ENCODE measurements at places on chromosomes 6 and 20. TPM values are rescaled to one million over a fixed set of nuclear protein-coding genes. Genes with fewer than 3 reads are reported as not detected.
A peak's percentile ranks its signal among the peaks of the same experiment; 100 is the strongest.

Gene BPIFA1
- not detected for total RNA-seq

Gene ARFGEF3
- total RNA-seq: 1.8 TPM

Gene NOTCH4
- 198 TPM for total RNA-seq

Gene IPCEF1
- total RNA-seq: not detected

Gene ESF1
- total RNA-seq: 5.7 TPM

Gene TBX18
- 81.0 TPM for total RNA-seq

- no peak for DNase-seq
- no peak overlapping the region for H3K27ac ChIP-seq
- H3K4me3 ChIP-seq: no peak overlapping the region
- no peaks in the 10 kb centered on the region for H3K36me3 ChIP-seq
- no peaks in the 10 kb centered on the region for H3K27me3 ChIP-seq
These were observed 574.2 kb downstream of the KHDRBS2 start for GRCh38 chr6:61711849-61712248.

DNA sequence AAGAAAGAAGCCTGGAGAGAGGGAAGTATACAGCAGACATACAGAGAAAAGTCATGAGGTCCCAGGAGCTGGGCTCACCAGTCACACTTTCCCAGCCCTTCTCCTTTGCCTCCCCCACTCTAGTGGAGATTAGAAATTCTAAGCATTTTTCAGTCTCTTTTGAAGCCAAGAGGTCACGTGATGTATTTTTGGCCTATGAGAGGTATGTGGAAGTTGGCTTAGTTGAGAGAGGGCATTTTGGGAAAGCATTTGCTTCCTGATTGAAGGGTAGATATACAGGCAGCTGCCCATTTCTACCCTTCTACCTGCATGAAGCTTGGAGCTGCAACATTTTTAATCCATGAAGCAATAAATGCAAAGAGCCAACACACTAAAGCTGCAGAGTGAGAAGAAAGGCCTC lies 106.0 kb upstream of the TNFAIP3 start:
- DNase-seq: no peak
- no peaks in the 10 kb centered on the region for H3K4me1 ChIP-seq
- no peak overlapping the region for H3K27ac ChIP-seq

DNA sequence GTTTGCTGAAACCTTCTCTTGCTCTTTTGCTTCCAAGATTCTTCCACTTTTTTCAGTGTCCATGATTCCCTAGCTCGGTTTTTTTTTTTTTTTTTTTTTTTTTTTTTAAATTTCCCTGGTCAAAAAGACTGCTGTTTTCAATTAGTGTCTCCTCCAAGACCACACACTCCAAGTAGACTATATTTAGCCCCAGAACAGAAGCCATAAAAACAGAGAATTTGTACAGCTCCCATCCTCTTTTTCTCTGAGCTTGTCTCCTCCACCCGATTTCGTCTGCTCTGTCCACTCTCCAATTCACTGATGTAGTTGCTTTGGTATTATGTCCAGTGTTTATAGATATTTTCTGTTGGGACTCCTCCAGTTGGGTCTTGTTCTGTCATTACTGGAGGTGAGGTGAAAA lies 37.6 kb downstream of the RSPH3 start:
- no peaks in the 10 kb centered on the region for H3K27me3 ChIP-seq
- no peaks in the 10 kb centered on the region for H3K4me1 ChIP-seq
- H3K27ac ChIP-seq: no peak overlapping the region
- H3K36me3 ChIP-seq: no peaks in the 10 kb centered on the region
- DNase-seq: no peak
- no peak overlapping the region for H3K4me3 ChIP-seq

- H3K27me3 ChIP-seq: no peaks in the 10 kb centered on the region
- H3K4me1 ChIP-seq: no peaks in the 10 kb centered on the region
- H3K4me3 ChIP-seq: no peak overlapping the region
- DNase-seq: no peak
- H3K27ac ChIP-seq: no peak overlapping the region
These were observed 23.6 kb downstream of the HLA-G start for GRCh38 chr6:29851190-29851589.

DNA sequence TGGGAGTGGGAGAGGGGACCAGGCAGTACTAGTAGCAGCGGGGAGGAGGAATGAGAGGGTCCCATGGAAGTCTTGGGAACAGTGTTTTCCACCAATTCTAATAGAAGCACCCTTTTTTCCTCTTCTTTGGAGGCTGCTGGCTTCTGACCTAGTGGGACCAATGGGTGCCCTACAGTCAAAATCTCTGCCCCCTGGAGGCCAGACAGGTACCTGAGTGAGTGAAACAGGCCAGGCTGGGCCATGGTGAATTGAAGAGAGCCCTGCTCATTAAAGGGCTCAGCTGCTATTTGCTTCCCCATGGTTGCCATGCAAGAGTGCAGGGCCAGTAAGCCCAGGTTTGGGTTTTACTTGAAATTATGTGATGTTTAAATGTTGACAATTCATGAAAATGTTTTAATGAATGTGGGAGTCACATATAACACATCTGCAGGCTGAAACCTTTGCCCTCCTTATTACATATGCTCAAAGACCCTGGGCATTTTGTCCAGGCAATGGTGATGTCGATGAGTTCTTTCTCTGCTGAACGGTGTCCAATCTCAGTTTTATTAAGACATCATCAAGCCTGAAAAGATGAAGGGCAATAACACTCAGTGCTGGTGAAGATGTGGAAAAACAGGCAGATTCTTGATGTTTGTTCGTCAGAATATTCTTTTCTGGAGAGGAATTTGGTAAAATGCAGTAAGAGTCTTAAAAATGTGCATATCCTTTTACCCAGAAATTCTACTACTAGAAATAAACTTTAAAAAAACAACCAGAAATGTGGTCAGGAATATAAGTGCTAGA lies 42.3 kb upstream of the OCSTAMP start:
- H3K27me3 ChIP-seq: no peaks in the 10 kb centered on the region
- no peaks in the 10 kb centered on the region for H3K36me3 ChIP-seq
- H3K4me1 ChIP-seq: no peaks in the 10 kb centered on the region
- no peak overlapping the region for H3K27ac ChIP-seq
- H3K4me3 ChIP-seq: no peak overlapping the region

DNA sequence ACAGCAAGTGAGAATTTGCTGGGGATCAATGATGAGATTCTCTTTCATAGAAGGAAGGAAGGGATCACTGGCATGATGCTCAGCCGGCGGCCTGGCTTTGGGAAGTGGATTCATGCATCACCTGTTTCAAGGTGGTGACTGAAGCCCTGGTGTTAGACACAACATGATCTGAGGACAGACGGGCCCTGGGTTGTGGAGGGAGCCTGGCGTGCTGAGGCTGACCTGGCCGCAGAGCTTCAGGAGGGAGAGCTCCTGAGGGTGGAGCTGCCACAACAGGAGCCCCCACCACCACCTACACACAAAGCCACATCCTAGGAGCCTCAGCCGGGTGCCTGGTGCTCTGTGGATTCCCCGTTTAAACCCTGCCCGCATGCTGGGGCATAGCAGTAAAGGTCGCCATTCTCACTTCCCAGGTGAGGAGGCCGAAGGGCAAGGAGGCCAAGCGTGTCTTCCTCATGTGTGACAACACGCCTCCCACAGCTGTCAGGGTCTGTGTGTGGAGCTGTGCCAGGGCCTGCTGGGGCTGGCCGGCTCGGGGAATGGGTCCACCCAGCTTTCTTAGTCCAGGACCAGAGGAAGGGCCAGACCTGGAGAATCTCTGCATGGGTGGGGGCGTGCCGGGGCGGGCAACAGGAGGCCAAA lies 107.0 kb downstream of the ERMARD start:
- no peaks in the 10 kb centered on the region for H3K36me3 ChIP-seq
- H3K4me3 ChIP-seq: no peak overlapping the region
- no peak for DNase-seq
- H3K4me1 ChIP-seq: no peaks in the 10 kb centered on the region
- H3K27me3 ChIP-seq: no peaks in the 10 kb centered on the region
- H3K27ac ChIP-seq: no peak overlapping the region

- H3K36me3 ChIP-seq: no peaks in the 10 kb centered on the region
- no peak for DNase-seq
- no peak overlapping the region for H3K4me3 ChIP-seq
- H3K4me1 ChIP-seq: no peaks in the 10 kb centered on the region
These were observed 164.9 kb downstream of the EYA2 start for GRCh38 chr20:47059536-47059935.

GRCh38 chr6:129521946-129522345 lies 188.0 kb downstream of the ARHGAP18 start:
- no peak overlapping the region for H3K27ac ChIP-seq
- H3K4me3 ChIP-seq: no peak overlapping the region
- H3K36me3 ChIP-seq: no peaks in the 10 kb centered on the region
- no peaks in the 10 kb centered on the region for H3K4me1 ChIP-seq
- no peak for DNase-seq

- H3K27ac ChIP-seq: no peak overlapping the region
- no peak for DNase-seq
- H3K4me3 ChIP-seq: no peak overlapping the region
- H3K27me3 ChIP-seq: no peaks in the 10 kb centered on the region
- no peaks in the 10 kb centered on the region for H3K4me1 ChIP-seq
These were observed 158.1 kb downstream of the QKI start for GRCh38 chr6:163572612-163573011.

- H3K4me1 ChIP-seq: peaks cover 7% of the 10 kb centered on the region
- H3K27ac ChIP-seq: peak overlapping the region; percentile 98
- H3K36me3 ChIP-seq: no peaks in the 10 kb centered on the region
- DNase-seq: no peak
These were observed 897 bp upstream of the GMEB2 start for GRCh38 chr20:63627751-63628245.

- no peak overlapping the region for H3K27ac ChIP-seq
- no peaks in the 10 kb centered on the region for H3K36me3 ChIP-seq
These were observed 59.4 kb upstream of the SCP2D1 start for GRCh38 chr20:18754030-18754652.

- no peak overlapping the region for H3K27ac ChIP-seq
- no peak overlapping the region for H3K4me3 ChIP-seq
- DNase-seq: no peak
- H3K4me1 ChIP-seq: no peaks in the 10 kb centered on the region
These were observed 3.8 kb downstream of the SLC13A3 start for GRCh38 chr20:46647469-46647868.

DNA sequence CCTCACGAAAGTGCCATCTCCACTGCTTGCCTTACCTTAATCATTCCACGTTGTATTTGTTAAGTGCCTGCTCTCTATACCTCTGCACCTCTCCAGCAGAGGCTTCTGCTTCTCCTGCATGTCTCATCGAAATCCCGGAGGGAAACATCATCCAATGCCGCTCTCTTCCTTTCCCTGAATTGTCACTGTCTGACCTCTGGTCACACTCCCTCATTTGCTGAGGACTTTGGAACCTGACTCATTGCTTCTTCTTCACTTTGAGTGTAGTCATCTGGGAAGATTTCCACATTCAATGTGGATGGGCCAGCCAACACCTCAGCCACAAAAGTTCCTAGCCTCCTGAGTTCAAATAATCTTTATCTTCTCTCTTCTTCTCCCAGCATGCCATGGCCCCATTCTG lies 78.9 kb upstream of the BEND6 start:
- no peaks in the 10 kb centered on the region for H3K4me1 ChIP-seq
- H3K36me3 ChIP-seq: no peaks in the 10 kb centered on the region
- DNase-seq: no peak
- no peak overlapping the region for H3K27ac ChIP-seq

DNA sequence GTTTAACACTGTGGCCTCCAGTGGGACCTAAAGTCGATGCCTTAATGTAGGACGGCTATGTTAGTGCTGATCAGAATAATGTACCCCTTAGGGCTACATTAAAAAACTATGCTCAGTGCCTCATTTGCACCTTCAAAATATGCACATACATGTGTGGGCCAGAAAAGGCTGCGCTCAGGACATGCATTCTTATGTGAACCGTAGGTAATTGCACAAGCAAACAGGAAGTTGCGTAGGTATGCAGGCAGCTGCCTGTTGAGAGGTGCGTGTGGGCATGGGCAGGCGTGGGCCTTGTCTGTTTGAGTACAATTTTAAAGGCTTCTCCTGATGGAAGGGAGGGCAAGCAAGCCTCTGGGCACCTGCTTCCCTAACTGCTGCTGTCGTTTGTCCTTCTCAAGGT lies 116.2 kb upstream of the JAG1 start:
- no peaks in the 10 kb centered on the region for H3K4me1 ChIP-seq
- no peaks in the 10 kb centered on the region for H3K36me3 ChIP-seq
- no peak overlapping the region for H3K4me3 ChIP-seq
- DNase-seq: no peak
- H3K27ac ChIP-seq: no peak overlapping the region
